ENCODE measurements at places on chromosomes 1 and 21.

DNA sequence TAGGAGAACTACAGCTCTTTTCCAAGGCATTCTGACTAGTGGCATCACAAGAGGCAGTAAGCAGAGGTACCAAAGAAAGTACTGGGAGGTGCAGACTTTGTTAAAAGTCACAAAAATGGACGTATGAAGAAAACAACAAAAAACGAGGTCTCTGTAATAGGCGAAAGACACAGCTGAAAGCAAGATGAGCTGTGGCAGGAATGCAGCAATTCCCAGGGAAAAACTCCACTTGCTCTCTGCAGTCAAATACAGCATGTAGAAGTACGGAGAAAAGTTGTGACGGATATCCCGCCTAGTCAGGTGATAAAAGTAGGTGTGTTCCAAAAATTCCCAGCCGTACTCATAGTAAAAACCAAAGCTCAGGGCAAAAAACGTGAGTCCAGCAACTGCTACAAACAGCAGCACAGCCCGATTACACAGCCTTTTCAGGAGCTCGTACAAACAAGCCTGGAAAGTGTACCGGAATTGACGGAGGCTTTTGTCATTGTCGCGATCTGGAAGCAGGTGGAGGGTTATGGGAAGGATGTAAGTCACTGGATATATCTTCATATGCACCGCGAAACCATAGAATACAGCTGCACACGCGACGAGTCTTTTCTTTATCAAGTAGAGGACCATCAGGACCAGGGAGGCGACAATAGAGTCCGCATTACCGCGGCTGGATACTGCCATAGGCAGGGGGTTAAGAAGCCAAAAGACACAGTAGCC, 979 bp downstream of the PIGM start:
- DNase-seq: no peak

GRCh38 chr1:96338622-96339021, 383.0 kb upstream of the PTBP2 start:
- DNase-seq: no peak

GRCh38 chr1:155241841-155242264, 13.4 kb downstream of the ENTREP3 start:
- no peak for DNase-seq

DNA sequence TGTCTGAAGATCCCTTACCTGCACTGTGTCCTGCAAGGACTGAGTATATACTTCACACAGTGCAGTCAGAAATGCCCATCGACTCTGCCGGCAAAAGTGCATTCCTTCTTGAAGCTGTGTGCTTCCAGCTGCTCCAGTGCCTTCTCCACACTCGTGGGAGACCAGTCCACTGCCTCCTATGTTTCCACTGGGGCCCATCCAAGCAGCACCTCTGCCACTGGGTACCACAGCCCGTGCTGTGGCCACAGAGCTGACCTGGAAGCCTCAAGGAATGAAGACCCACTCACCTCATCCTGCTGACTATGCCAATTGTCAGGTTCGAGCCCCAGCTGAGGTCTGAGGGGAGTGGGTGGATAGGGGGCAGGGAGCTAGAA, 108.1 kb downstream of the GDAP2 start:
- no peak for DNase-seq

- DNase-seq: no peak
These were observed 2.6 kb upstream of the C1orf141 start for GRCh38 chr1:67137307-67137753.

GRCh38 chr1:5969168-5969567, 23.1 kb downstream of the NPHP4 start:
- DNase-seq: no peak

- DNase-seq: no peak
These were observed 150.3 kb downstream of the PTGER3 start for GRCh38 chr1:70897273-70897672.

DNA sequence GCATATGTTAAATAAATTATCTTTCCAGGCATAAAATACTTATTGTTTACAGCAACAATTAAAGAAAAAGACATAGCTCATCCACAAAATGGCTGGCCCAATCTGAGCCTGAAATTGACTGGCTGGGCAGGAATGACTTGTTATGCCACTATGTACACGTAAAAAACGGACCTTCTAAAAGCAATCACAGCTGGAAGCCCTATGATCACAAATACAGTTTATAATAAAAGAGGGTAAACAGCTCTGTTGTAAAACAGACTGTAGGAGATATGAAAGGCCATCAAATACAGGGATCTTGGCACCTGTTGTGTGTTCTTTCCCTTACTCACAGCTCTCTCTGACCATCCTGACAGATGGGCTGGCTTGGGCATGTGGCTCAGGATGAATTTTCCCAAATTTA, 70.5 kb upstream of the DMRTA2 start:
- DNase-seq: no peak

- no peak for DNase-seq
These were observed 31.4 kb downstream of the GNG12 start for GRCh38 chr1:67801903-67802302.

DNA sequence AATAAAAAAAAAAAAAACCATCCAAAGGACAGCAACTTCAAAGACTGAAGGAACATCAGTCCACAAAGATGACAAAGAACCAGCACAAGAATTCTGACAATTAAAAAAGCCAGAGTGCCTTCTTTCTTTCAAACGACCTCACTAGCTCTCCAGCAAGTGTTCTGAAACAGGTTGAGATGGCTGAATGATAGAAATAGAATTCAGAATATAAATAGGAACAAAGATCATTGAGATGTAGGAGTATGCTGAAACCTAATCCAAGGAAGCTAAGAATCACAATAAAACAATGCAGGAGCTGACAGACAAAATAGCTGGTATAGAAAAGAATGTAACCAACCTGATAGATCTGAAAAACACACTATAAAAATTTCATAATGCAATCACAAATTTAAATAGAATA, 218.2 kb downstream of the GIPC2 start:
- DNase-seq: no peak

GRCh38 chr1:222927031-222927430, 112.2 kb downstream of the DISP1 start:
- DNase-seq: no peak

GRCh38 chr21:31520561-31521098, 138.9 kb upstream of the SOD1 start:
- no peak for DNase-seq
